ENCODE measurements at places on chromosomes 2 and 18. TPM values are rescaled to one million over a fixed set of nuclear protein-coding genes. Genes with fewer than 3 reads are reported as not detected.

DNA sequence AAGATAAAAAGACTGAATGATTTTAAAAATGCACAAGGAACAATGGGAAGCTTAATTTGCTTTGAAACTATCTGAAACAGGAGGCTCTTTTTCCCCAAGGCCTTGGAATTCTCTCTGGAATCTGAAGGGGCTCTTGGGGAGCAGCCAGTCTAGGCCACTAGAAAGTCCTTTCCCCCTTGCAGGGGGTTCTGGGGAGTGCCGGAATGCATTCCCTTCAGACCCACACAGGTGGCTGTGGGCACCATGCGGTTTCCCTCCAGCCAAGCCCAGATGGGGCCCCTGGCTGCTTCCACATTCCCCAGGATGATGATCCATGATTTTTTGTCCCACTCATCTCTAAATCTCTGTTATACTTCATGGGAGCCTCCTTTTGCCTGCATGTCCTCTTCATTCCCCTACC, 10.7 kb downstream of the GPR45 start:
- no peak for DNase-seq

DNA sequence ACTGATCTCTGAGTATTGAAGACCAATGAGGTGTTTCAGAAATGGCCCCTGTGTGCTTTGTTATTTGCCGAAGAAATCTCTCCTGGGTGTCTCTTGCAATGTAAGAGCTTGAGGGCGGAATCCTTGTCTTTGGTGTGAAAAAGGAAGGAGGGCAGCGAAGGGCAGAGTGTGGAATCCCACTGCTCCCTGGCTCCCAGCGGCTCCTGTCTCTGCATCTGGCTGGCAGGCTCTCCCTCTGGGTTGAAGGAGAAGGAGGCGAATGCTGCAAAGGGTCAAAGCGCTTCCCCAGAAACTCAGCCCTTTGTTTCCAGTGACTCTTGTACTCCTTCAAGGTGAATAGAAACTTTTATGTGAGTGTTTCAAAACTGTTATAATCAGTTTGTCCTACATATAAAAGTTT, 457.5 kb downstream of the CNTNAP5 start:
- DNase-seq: no peak

DNA sequence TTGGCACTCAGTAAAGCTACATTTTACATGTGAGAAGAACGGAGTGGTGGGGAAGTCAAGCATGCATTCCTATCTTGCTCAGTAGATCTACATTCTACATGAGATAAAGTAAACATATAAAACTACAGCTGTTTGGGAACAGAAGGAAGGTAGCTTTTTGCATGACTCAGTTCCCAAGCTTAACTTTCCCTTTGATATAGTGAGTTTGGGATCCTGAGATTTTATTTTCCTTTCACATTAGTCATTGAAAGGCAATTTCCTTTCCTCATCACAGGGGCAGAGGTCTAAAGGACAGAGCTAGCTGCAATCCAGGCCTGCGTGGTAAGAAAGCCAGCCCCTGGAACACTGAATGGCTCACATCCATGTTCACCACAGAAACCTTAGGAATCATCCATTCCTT, 257.2 kb downstream of the SRBD1 start:
- peak; percentile 80 for DNase-seq

The SIX2 gene
- total RNA-seq: 3.1 TPM

The SLC39A6 gene
- total RNA-seq: 83.7 TPM

DNA sequence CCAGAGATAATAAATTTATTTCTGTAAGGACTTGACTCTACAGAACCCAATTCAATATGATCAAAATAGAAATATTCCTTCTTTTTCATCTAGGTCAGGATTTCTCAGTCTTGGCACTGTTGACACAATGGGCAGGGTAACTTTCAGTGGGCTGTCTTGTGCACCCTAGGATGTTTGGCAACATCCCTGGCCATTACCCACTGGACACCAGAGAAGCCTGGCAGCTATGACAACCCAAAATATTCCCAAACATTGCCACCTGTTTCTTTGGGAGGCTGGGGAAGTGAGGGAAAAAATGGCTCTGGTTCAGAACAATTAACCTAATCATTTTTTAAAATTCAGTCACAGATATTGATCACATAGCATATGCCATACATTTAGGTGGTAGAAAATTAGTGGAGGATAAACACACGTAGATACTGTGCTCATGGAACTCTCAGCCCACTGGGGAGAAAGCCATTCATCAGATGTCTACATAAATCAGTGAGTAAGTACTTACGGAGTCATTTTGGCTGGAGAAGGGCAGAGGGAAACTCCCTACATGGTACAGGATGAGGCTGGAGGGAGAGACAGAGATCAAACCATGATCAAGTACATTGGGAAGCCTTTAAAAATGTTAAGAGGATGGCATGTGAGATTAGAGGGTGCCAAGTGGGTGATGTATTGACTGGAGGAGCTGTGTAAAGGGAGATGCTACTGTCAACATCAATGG, 718 bp upstream of the TNP1 start:
- DNase-seq: no peak
